NCI-H1417 (cell line): ENCODE measurements at places on chromosomes 3 and 15.

DNA sequence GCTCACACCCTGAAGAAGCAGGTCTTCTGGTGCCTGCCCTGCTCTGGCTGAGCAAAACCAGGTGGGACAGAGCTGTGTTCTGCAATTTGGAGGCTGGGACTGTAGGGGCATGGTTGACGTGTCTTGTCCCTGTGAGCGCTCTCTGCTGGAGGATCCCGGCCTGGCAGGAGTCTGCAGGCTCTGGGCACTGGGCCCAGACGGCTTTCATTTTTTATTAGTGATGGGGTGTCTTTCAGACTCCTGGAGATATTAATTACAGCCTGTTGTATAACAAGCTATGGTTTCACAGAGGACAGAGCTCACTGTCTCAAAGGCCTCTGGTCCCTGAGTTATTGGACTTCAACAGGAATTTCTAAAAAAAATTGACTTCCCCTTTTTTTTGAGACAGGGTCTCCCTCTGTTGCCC, 29.5 kb upstream of the ZNF710 start:
- DNase-seq: no peak

DNA sequence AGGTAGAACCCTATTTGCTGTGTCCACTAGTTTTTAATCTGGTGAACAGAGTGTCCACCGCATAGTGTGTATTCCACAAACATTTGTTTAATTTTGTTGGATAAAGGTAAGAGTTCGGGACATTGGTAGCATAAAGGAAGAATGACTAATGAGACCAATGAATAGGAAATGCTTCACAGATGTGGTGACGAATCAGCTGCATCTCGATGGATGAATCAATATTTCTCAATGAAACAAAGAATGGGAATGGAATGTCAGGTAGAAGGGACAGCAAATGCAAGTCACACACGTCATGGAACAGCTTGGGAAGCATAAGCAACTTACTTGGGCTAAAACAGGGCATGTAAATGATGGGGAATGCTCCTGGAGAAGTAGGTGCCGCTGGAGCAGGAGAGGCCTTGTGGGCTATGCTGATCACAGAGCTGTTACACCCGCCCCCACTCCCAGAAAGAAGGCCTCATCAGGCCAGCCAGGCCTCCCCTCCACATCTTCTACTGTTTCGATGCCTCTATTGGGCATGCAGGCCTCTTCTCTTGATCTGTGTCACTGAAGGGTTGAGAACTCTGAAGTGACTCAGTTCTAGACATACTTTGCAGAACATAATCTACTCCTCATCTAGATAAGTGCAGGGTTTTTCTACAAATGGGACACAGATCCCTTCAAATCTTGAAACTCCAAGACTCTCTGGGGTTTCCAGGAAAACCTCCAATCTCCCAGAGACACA, 120.0 kb upstream of the GADL1 start:
- DNase-seq: no peak

DNA sequence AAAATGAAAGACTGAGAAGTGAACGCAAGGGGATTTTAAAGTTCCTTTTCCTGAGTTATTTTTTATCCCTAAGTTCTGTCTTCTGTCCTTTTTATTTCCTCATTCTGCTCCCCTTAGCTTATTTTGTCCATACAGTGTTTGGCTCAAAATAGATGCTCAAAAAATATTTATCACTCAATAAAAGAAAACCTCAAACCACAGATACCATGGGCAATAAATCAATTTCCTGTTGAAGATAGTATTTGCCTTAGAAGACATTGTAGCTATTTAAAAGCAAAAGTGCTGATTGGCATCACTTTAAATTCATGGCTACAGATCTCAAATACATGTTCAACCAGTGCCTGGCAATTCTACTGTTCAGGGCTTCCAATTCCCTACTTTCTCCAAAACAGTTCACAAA, 316.5 kb upstream of the ADAMTS9 start:
- DNase-seq: no peak

GRCh38 chr3:129001101-129001805, at the start of gene EFCC1:
Gene EFCC1, plus strand, starts transcription at chr3:129001304. Its CDS starts 325 bp downstream, at chr3:129001629.
- DNase-seq: no peak

DNA sequence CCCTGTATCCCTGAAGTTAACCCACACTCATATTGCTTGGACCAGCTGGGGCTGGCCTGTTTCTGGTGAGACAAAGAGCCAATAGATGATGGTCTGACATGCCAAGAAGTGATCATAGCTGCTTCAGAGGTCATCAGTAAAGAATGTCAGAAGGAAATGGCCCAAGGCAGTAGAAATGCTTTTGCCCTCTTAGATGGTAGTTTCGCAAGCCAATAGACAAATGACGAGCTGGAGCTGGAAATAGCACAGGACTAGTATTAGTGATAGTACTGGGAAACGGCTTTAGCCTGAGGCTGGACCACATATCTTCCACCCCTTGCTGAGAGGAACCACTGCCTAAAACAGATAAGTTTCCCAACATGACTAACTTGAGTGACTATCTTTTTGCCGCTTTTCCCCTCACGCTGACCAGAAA, 176.1 kb upstream of the THBS1 start:
- no peak for DNase-seq

DNA sequence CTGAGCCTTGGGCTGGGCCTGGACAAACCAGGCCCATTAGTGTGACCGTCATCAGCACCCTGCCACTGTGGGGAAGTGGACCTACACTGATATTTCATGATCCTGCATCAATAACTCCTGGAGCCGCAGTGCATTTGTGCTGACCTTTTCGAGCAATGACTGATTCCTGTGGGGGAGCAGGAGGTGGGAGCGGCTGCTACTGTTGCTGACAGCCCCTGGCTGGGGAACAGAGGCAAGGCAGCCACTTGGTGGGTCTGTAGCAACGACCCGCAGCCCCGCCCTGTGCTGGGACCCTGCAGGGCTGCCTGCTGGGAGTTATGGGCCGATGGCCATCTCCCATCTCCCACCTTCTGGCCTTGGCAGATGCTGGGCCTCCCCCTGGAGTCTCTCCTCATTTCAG, 42.1 kb downstream of the CCDC33 start:
- DNase-seq: no peak

- no peak for DNase-seq
Observed at GRCh38 chr3:161296814-161297213, 74.5 kb downstream of the SPTSSB start.

GRCh38 chr15:64288577-64288976, 67.4 kb downstream of the CSNK1G1 start:
- no peak for DNase-seq

- DNase-seq: no peak
Observed at GRCh38 chr15:72912121-72912520, 128.6 kb upstream of the ADPGK start.

DNA sequence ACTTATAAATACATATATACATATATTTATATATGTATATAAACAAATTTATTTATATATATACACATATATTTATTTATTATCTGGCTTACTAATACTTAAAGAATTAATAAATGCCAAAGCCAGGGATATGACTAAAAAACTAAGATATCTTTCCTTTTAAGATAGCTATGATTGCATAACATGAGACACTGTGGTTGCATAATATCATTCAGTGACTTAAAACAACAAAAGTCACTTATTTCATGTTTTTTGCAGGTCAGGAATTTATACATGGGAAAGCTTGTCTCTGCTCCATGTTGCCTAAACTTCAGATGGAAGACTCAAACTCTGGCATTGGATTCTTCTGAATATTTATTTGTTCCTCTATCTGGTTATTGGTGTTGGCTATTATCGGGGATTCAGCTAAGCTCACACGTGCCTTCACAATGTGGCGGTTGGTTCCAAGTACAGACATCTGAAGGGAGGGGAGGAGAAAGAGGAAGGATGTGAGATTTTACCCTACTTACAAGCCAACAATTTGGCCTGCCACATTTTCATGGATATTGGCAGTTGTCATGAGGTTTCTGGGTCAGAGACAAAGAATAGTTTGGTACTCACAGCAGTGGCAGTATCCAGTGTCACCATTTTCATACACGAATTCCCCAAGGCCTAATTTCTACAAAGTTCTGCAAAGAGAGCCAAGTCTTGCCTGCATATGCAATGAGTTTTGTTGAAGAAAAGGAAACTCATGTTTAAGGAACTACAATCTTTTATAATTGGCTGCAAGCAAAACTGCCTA, 381.6 kb downstream of the EPHA3 start:
- no peak for DNase-seq

GRCh38 chr15:25805031-25805430, 58.1 kb downstream of the ATP10A start:
- DNase-seq: no peak

GRCh38 chr3:127016461-127016860, 33.5 kb downstream of the PLXNA1 start:
- no peak for DNase-seq
